ENCODE measurements at places on chromosomes 16 and 17.

DNA sequence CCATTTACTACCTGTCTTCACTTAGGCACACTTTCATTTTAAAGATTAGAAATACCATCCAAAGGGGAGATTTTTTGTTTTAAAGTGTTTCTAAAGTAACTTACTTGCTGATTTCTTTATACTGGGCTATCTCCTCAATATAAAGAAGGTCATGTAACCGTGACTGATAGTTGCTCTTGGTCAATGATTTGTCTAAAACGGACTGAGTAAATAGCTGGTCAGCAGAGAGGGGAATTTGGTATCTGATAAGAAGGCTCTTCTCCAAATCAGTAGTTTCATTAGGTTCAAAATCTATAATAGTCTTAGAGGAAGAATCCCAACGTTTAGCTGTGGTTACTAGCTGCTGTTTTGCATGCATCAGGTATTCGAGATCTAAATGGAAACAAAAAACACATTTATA, 66.4 kb downstream of the HELZ start:
- DNase-seq: no peak

- DNase-seq: peak; percentile 83
Measured at GRCh38 chr17:8120520-8121406, 2.4 kb upstream of the ALOXE3 start.

- no peak for DNase-seq
Measured at GRCh38 chr17:75834928-75835653, 9.1 kb downstream of the UNC13D start.

DNA sequence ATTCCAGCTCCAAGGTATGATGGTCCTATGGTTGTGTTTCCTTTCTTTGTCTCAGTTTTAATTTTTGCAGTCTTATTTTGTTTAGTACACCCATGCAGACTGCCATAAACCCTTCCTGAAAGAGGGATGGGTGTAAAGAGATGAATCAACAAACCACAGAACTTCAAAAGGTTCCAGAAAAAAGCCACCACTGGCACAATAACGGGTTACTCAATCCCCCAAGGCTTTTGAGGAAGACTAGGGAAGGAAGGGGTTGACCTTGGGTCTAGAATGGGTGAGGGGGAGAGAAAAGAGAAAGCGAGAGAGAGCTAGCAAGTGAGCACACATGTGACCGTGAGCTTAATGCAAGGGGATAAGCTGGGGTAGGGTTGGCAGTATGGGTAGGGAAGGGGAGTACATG, 168.1 kb downstream of the XYLT1 start:
- no peak for DNase-seq

DNA sequence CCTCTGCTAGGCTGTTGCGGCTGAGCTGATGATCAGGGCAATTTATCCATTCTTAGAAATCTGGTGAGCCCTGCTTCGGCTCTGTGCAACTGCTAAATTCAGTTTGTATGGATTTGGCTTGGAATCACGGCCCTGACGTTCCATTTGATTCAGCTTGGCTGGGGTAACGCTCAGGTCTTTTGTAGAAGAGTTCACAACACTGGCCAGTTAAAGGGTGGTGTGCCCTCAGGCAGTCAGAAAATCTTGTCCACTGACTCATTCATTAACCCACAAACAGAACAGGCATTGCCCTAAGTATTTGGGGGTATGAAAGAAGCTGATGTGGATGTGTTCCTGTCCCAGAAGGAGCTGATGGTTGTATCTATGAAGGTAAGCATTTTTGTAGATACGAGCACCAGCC, 53.9 kb downstream of the GNAO1 start:
- no peak for DNase-seq

DNA sequence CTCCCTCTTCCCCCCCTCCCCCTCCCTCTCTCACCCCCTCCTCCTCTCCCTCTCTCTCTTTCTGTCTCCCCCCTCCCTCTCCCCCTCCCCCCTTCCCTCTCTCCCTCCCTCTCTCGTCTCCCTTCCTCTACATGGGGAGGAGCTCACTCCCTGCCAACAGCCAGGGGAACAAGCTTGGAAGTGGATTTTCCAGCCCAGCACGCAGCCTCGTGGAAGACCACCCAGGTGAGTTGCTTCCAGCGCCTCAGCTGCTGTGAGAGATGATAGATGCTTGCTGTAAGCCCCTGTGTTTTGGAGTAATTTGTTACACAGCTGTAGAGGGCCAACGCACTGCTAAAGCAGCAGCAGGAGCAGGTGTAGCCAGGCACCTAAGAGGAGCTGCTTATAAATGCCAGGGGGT, 20.8 kb downstream of the ACTG1 start:
- DNase-seq: no peak

GRCh38 chr16:81634380-81635062, 144.6 kb upstream of the PLCG2 start:
- no peak for DNase-seq

DNA sequence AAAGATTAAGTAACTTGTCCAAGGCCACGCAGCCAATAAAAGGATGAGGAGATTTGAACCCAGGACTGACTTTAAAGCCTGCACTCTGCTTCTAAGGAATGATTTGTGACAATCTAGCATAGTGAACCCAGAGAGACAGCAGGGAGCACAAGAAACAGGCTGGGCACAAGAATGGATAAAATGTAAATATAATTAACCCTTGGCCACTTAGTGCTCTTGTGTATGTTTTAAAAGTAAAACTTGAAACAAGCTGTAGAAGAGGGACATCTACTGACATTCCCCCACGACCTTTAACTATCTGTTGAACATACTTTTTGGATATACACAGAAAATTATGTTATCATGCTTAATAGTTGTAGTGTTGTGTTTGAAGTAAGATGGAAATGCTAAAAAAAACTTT, 141.9 kb upstream of the PMFBP1 start:
- no peak for DNase-seq

Data from NCI-H1930 (cell line).